HFFc6 (cell line): ENCODE measurements at places on chromosomes 7 and 10. TPM values are rescaled to one million over a fixed set of nuclear protein-coding genes. Genes with fewer than 3 reads are reported as not detected.

OPALIN gene
- total RNA-seq = not detected in 3 replicates

CHN2 gene
- total RNA-seq = not detected in 3 replicates

STEAP2 gene
- 12.7 to 18.1 TPM (median 16.3 TPM) in 3 replicates for total RNA-seq

ALOX5 gene
- not detected in 2 replicates for total RNA-seq

EPO gene
- total RNA-seq = not detected in 2 replicates

FXYD4 gene
- not detected in 3 replicates for total RNA-seq

ETV1 gene
- total RNA-seq = 12.5 to 25.5 TPM (median 15.3 TPM) in 3 replicates

MAD1L1 gene
- 30.9 to 40.9 TPM (median 34.6 TPM) in 3 replicates for total RNA-seq

TMEM213 gene
- not detected in 2 replicates for total RNA-seq

SEMA3A gene
- 50.7 to 76.6 TPM (median 53.3 TPM) in 3 replicates for total RNA-seq

TMEM196 gene
- not detected in 2 replicates for total RNA-seq

AKR1B15 gene
- not detected in 3 replicates for total RNA-seq

DNAJB12 gene
- 36.8 to 39.1 TPM (median 37.7 TPM) in 3 replicates for total RNA-seq

- no peak for DNase-seq
These were observed 119.7 kb upstream of the TNRC18 start for GRCh38 chr7:5543361-5543760.

GRCh38 chr10:121540732-121541395 is 57.4 kb downstream of the FGFR2 start:
- no peak for DNase-seq

DNA sequence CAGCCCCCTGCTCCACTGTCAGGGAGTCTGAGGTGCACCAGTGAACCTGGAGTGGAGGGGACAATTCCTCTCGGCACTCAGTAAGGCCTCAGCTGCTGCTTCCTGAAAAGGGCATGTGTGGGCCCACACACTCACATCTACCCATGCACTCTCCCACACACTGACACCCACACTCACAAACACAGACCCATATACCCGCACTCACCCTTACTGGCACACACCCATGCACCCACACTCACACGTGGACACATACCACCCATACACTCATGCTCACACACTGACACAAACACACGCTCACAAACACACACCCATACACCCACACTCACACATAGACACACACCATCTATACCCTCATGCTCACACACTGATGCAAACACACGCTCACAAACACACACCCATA is 31.9 kb downstream of the ADAMTS14 start:
- no peak for DNase-seq

GRCh38 chr7:154874409-154875113 is 128.4 kb downstream of the PAXIP1 start:
- DNase-seq = no peak

DNA sequence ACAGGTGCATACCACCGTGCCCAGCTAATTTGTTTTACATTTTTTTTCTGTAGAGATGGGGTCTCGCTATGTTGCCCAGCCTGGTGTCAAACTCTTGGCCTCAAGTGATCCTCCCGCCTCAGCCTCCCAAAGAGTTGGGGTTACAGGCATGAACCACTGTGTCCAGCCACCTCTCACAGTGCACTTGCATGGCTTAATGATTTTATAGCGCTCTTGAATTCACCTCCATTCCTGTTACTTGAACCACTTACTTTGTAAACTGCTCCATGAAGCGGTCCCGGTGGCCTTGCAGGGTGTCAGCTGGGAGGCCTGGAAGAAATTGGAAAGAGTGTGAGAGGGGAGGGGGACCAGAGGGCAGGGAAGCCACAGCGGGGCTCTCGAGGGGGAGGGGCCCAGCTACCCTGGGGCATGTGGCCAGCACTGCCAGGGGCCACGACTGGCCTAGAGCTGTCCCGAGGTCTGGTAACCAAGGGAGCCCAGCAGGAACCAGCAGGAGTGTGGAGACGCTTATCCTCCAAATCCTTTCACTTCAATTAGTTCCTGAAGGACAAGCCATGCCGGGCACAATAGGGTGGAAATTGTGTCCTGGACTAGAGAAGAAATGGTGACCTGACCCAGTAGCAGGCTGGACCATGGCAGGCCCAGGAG is 76.0 kb downstream of the SPDYE5 start:
- no peak for DNase-seq

GRCh38 chr10:122435212-122435827 is 19.1 kb upstream of the ARMS2 start:
- DNase-seq = peak; percentile 48

DNA sequence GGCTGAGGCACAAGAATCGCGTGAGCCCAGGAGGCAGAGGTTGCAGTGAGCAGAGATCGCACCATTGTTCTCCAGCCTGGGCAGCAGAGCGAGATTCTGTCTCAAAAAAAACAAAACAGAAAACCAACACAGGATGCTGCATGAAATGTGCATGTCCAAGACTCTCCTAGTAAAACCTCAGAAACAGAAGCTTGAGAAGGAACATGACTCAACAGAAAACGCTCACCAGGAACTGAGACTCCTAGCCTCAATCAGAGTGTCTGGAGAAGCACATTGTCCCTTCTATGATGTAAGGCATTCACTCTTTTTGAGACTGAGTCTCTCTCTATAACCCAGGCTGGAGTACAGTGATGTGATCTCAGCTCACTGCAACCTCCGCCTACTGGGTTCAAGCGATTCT is 168.3 kb downstream of the MYOF start:
- no peak for DNase-seq

- DNase-seq = no peak
These were observed 12.2 kb downstream of the AQP1 start for GRCh38 chr7:30923774-30924413.

DNA sequence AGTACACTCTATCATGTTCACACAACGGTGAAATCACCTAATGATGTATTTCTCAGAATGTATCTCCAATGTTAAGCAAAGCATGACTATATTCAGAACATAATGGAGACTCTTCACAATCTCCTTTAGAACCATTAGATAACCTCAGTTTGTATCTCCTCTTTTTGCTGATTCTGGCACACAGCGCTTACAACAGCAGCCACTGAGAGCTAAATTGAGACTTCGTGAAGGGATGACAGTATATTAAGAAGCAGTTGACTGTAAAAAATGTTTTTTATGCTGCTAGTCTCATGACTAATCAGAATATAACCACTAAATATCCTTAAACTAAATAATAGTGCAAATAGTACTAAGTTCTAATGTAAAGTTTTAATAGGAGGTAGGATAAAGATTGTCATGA is 46.9 kb downstream of the KMT2E start:
- no peak for DNase-seq

- peak; percentile 63 for DNase-seq
These were observed at the start of gene HDAC9 for GRCh38 chr7:18495412-18496340. TSS of gene HDAC9 (plus strand) at chr7:18495749. CDS start at chr7:18496303, 554 bp downstream.

GRCh38 chr7:142637240-142637639 is 112.0 kb upstream of the PRSS1 start:
- no peak for DNase-seq

DNA sequence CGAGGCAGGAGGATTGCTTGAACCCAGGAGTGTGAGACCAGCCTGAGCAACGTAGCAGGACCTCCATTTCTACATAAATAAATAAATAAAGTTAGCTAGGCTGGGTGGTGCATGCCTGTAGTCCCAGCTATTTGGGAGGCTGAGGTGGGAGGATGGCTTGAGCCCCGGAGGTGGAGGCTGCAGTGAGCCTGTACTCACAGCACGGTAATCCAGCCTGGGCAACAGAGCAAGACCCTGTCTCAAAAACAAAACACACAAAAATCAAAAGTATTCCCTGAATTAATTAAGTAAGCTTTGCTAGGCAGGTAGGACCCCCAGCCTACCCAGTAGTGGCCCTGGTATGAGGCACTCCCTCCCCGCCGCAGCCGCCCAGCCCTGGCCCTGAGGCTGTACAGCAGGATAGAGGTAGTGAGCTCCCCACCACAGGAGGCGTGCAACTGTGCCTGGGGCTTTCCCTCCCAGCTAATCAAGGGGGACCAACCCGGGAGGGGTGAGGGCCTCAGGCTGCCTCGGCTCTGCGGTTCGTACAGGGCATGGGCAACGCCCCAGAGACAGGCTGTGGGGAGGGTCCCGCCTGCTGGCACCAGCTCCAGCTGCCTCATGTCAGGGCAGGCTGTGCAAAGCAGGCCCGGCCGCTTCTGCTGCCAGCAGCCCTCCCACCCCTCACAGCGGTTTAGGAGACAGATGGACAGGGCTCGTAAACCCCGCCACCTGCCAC is 1.0 kb upstream of the CYP2W1 start:
- DNase-seq = no peak

DNA sequence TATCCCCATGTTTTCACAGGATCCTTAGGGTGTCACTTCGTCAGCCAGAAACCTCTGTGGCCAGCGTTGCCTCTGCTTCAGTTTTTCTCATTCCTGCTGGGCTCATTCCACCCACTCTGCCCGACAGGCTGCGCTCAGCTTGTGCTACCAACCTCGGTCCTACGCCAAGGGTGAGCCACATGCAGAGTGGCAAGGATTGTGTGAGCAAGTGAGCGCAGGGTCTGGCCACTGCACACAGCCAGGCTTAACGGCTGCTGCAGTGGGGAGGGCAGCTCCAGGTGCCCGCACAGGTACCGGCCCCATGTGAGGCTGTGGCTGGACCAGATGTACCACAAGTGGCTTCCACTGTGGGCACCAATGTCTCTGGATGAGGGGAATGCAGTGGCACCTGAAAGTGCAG is 329.2 kb downstream of the AUTS2 start:
- DNase-seq = no peak

DNA sequence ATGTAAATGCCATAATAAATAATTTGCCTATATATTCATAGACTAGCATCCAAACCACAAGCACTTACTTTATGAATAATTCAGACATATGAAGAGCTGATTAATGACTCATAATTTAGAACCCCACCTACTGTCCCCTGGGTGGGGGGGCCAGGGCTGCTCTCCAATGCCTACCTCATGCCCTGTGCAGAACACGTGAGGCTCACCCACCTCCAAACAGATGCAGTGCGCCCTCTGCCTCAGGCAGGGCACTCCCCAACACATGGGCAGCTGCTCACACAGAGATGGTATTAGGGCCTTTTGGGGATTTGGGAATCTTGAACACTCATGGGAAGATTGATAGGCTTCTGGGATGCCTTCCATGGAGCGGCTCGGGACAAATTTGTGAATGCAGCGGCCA is 75.1 kb upstream of the INSIG1 start:
- DNase-seq = no peak

GRCh38 chr10:132487241-132488135 is 50.1 kb upstream of the INPP5A start:
- no peak for DNase-seq

DNA sequence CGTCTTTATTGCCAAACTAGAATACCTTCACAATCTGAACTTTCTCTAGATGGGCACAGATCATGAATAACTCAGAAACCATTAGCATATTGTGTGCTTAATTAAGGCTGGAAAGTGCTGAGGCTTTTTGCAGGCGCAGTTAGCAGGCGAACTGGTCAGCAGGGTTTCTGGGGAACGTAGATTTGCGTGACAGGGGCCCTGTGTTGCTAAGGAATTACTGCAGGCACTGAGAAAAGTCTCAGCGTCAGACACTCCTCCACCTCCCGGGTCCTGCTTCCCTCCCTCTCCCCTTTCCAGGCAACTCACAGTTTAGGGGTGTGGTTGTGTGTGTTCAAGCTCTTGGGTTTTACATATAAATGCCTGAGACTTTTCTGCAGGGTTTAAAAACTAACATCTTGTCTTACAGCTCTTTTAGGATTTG is 2.2 kb downstream of the MAP3K8 start:
- peak; percentile 74 for DNase-seq

GRCh38 chr7:69598487-69599285 is 411 bp downstream of the AUTS2 start:
- DNase-seq = no peak

GRCh38 chr10:33161550-33162247 is 172.8 kb downstream of the NRP1 start:
- DNase-seq = no peak

GRCh38 chr7:109125001-109125400 is 555.3 kb downstream of the DNAJB9 start:
- no peak for DNase-seq

DNA sequence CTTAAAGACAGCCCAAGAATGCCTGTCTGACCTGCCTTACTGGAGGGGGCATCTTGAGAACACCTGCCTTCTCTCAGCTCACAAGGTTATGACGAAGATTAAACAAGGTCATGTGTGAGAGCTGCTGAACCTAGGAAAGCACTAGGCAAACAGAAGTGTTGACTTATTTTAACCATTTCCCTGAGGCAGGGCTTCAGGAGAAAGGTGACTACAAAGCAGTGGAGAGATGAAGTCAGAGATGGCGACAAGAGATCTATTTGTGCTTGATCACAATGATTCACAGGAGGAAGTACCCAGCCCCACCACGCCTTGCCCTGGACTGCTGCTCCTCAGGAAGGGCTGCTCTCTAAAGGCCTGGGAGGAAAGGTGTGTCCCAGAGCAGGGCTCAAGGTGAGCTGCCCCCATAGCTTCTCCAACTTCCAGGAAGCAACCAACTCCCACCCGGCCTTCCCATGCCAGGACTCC is 27.8 kb downstream of the STN1 start:
- DNase-seq = peak; percentile 26

- DNase-seq = no peak
These were observed 19.2 kb downstream of the SMNDC1 start for GRCh38 chr10:110285501-110285900.

- DNase-seq = no peak
These were observed 467.3 kb upstream of the MBL2 start for GRCh38 chr10:53239873-53240272.

DNA sequence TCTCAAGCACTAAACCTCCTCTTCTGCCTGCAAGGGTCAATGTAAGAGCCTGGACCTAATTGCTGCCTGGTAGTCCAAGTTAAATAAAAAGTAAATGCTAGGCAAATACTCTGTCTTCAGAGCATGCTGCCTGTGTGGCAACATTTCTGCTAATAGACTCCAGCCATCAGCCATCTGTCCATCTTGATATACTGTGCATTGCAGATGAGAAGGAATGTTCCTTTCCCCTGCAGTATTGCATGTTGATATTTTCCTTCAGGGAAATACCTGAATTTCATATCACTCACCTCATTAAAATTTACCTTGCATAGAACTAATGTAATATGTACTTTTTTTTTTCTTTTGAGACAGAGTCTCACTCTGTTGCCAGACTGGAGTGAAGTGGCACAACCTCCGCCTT is 87.9 kb downstream of the SLC16A9 start:
- no peak for DNase-seq

- no peak for DNase-seq
These were observed 21.4 kb downstream of the STEAP1 start for GRCh38 chr7:90175667-90176066.
